ENCODE measurements at places on chromosomes 11 and 22.

GRCh38 chr11:1732418-1733008 is 17.9 kb downstream of the IFITM10 start:
- no peak for DNase-seq

GRCh38 chr11:124569697-124570096 is at the start of gene OR8A1:
TSS of gene OR8A1 (plus strand) at chr11:124569997. CDS start at chr11:124570120, 123 bp downstream.
- no peak for DNase-seq

DNA sequence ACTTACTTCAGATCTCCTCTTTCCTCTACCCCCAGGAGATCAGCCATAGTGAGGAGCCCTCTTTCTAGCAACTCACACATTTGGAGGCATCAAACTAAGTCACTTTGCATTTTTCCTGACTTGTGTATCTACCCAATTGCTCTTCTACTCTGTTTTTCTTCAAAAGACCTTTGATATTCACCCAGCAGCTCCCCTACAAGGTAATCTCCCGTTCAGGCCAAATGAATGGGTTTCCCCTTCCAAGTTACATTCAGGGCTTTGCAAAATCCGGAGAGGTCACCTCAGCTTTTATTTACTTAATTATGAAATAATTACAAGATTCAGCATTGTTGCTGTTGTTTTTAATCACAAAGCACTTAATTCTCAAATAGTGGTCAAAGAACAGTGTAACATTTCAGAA is 6.1 kb downstream of the LARGE1 start:
- DNase-seq: no peak

DNA sequence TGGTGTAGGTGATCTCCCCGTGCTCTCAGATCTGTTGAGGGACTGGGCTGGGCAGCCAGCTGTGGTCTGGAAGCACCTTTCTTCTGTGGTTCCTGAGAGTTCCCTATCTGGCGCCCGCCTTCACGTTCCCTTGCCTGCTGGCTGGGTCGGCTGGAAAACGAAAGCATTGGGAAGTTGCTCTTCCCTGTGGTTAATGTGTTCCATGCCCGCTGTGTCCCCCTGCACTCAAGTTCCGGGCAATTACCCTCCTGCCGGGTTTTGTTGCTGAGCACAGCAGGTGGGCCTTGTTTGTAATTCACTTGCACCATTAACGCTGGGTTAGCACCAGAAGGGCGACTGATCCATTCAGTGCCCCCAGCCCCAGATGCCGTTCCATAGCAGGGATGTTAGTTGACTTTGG is 134.1 kb downstream of the GRIK4 start:
- no peak for DNase-seq

GRCh38 chr11:128830290-128831173 is 36.6 kb downstream of the KCNJ1 start:
- no peak for DNase-seq

DNA sequence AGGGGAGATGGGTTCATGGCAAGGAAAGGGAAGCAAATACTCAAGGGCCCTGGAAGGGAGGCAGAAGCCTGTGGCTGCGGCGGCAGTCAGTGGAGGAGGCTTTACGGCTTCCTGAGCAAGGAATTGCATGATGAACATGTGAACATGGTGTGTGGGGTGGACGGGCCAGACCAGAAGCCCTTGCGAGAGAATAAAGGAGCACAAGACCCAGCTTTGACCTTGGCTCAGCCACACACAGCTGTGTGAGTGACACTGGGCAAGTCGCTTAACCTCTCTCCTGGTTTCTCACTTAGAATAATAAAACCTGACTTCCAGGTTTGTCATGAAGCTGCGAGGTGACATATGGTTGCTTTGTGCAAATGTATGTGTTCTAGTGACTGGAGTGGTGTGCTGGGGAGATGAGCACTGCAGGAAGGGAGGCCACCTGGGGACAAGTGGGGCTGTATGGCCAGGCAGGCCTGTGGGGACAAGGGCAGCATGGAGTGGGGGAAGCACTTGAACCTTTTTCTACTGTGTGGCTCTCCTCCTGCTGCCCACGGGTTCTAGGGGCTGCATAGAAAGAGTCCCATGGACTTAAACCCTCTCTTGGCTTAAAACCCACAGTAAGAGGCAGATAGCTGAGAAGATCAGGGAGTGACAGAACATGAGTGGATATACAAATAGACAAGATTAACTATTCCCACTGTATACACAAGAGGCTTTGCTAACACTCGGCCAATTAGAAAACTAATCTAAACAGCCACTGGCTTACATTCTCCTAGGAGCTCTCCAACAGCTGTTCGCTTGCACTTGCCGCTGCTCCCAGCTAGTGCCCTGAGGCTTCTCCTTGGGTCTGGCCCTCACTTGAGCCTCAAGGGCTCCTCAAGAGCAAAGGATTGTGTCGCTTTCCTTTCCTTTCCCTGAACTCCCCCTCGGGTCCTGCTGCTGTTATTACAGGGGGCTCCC is 67.3 kb upstream of the CDON start:
- DNase-seq: no peak

DNA sequence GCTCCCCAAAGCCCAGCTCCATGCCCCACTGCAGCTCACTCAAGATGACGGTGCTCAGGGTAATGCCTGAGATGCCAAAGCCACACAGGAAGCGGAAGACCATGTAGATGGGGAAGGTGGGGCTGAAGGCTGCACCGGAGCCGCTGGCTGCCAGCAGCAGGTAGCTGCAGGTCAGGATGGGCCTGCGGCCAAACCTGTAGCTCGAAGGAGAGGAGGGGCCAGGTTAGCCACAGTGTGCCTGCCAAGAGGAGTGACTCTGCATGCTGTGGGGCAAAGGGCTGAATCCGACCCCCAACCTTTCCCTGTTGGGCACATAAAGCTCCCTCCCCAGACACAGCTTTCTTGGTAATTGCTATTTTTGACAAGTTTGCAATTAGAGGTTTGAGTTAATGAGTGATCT is 14.9 kb upstream of the SLC22A6 start:
- no peak for DNase-seq

- DNase-seq: no peak
These were observed 28.0 kb downstream of the TOLLIP start for GRCh38 chr11:1281326-1281973.

DNA sequence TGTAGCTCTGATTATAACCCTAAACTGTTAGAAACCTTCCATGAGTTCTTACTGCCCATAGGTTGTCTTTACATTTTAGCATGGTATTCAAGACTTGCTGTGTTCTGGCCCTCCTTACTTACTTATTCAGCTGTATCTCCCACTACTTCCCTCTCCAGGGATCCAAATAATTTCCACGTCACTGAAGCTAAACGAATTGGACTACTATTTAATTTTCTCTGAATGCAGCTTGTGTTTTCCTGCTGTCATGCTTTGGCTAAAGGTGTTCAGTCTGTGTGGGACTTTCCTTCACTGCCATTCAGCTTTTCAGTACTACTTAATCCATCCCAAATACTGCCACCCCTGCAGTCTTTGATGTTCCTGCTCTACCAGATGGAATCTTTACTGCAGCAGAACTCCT is 88.3 kb downstream of the UVRAG start:
- no peak for DNase-seq

GRCh38 chr22:44668190-44668885 is 33.7 kb upstream of the PRR5 start:
- peak; percentile 30 for DNase-seq

DNA sequence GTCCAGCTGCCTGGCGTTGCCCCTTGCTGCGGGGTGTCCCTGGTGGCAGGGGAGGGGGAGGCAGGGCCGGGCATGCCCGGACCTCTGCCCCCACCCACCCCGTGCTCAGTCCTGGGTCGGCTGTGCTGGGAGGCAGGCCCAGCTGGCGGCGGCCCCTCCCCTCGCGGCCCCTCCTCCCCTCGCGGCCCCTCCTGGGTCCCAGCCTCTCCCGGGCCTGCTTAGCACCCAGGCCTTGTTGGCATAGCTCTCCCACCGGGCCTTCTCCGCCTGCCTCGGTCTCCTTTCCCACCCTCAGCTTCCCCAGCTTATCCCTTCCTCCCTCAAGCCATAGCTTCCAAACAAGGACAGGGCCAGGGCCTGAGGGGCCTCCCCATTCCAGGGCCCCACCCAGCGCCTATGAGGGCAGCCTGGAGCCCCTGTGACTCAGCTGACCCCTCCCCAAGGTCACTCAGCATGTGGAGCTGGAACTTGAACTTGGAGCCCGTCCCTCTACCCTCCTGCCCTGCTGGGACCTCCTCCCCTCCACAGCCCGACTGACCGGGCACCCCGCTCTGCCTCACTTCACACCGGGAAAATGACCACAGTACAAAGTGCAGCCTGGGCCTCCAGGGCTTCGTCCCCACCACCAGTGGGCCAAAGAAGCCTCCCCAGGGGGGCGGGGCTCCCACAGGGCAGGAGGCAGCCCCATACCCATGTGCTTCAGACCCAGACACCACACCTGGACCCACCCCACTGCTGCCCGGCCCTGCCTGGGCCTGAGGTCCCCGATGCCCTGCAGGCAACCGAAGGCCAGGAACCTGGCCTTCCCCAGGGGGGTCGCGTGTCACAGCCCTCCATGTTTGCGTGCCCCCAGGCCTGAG is 1.2 kb downstream of the EPS8L2 start:
- DNase-seq: no peak

DNA sequence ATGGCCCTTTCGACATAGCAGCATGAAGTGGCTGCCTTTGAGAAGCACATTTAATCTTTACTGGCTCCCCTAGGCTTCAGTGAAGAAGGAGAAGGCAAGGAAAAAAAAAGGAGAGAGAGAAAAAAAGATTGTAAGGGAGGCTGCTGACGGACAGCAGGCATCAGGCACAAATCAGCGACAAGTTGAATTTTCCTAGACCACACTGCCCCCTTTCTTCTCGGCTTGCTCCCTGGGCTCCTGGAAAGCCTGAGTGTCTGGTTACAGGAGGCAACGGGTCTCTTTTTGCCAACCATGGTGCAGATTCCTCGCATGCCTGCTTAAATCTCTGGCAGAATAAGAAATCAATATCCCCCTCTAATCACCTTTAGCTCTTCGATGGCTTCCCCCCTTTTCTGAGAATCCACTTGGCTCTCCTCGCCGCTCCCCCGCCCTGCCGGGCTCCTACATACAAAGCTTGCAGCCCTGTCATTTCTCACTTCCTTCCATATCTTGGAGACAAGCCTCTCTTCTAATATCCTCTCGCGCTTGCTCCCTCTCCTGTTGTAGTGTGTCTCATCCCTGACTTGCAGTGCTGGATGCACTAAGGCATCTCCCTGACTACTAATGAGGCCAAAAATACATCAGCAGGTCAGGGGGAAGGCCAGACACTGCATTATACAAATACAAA is 14.3 kb downstream of the BLID start:
- DNase-seq: no peak

DNA sequence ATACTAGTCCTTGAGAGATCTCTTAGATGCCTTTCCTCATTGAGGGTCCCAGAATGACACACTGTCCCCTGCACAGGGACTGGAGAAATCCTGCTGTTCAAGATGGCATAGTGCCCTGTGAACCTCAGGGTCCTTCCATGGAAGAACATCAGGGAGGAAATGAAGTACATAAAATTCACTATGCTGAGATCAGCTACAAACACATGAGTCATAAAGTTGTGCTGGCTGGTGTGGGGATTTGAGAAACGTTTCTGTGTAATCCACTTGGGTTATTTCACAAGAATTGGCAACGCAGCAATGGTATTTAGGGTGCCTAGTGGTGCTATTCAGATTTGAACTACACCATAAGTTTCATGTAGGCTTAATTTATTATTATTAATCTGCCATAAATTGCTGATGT is 174.4 kb downstream of the MAML2 start:
- DNase-seq: no peak

- DNase-seq: peak; percentile 88
These were observed 1.0 kb upstream of the PPP6R2 start for GRCh38 chr22:50341977-50342650.

GRCh38 chr11:28760676-28761390 is 652.6 kb downstream of the METTL15 start:
- no peak for DNase-seq

DNA sequence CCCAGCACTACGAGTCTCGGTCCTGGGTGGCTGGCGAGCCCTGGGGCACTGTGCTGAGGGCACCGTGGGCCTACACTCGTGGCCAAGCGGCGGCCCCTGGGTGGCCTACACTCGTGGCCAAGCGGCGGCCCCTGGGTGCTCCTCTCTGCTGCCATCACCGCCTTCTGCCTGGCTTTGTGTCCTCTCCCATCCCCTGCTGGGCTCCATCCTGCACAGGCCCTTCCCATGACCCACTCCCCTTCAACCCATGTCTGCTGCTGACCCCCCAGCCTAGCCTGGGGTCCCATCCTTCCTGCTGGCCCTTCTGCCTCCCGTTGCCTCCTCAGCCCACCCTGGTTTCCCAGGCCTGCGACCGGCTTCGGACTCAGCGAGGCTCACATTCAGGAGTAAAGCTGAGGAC is 87.4 kb upstream of the CLDN5 start:
- no peak for DNase-seq

- DNase-seq: no peak
These were observed 7.1 kb downstream of the CASP12 start for GRCh38 chr11:104891135-104891534.

Measured in stimulated activated CD4-positive, alpha-beta T cell treated with anti-CD3 and anti-CD28 coated beads, Interleukin-1b, Interleukin-23, amount 100 ng/mL, for 4 hours (primary cell).